ENCODE measurements at places on chromosomes 11 and 22.
A peak's percentile ranks its signal among the peaks of the same experiment; 100 is the strongest.

- DNase-seq, result no peak
- peaks cover 92% of the 10 kb centered on the region for H3K27me3 ChIP-seq
- H3K36me3 ChIP-seq, result no peaks in the 10 kb centered on the region
- H3K4me3 ChIP-seq, result no peak overlapping the region
- H3K27ac ChIP-seq, result no peak overlapping the region
These were observed 11.8 kb downstream of the C11orf96 start for GRCh38 chr11:43954241-43954640.

DNA sequence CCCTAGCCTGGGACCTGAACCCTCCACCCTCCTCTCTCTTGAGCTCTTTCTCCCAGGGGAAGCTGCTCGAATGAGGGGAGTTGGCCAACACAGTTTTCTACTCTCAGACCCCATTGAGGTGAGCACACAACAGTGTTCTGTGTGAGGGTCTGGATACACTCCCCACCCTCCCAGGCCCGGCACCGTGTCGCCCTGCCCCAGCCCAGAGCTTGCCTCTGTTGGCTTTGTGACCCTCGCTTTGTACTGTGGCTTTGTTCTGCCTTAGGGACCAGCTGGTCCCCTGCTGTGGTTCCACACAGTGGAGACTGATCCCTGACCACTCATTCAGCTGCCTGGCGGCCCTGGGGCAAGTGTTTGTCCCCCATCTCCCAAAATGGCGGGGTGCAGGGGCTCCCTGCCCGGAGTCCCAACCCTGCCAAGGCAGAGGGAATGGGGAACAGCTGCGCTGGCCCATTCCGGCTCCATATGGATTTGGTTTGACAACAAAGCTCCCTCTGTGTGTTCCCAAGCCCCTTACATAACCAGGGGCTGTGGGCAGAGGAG is 8.3 kb downstream of the ST3GAL4 start:
- peaks cover 83% of the 10 kb centered on the region for H3K4me1 ChIP-seq
- H3K36me3 ChIP-seq, result no peaks in the 10 kb centered on the region
- H3K27ac ChIP-seq, result peak overlapping the region; percentile 29
- peak; percentile 20 for DNase-seq

- H3K4me1 ChIP-seq, result no peaks in the 10 kb centered on the region
- H3K27me3 ChIP-seq, result no peaks in the 10 kb centered on the region
- DNase-seq, result no peak
- H3K27ac ChIP-seq, result no peak overlapping the region
These were observed 352.2 kb upstream of the CTSC start for GRCh38 chr11:88689548-88690240.

DNA sequence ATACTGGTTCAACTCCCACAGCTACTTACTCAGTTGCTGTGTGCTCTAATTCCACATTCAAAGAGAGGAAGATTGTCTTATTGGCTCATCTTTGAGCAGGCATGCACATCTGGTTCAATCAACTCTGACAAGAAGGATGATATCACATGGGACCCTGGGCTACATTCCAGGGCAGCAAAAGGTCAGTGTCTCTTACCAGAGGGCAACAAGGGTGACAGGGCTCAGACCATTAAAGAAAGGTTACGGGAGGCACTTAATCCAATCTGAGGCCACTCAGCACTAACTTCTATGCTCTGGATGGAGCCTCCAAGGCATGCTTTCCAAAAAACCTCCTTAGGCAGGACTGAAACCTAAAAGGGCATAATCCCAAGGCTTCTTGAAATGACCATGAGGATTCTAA is 549.4 kb upstream of the API5 start:
- H3K36me3 ChIP-seq, result no peaks in the 10 kb centered on the region
- DNase-seq, result no peak
- no peak overlapping the region for H3K4me3 ChIP-seq
- H3K27me3 ChIP-seq, result no peaks in the 10 kb centered on the region
- no peaks in the 10 kb centered on the region for H3K4me1 ChIP-seq

GRCh38 chr11:19467904-19468303 is 227.2 kb upstream of the E2F8 start:
- H3K27me3 ChIP-seq, result no peaks in the 10 kb centered on the region
- H3K4me3 ChIP-seq, result no peak overlapping the region
- H3K27ac ChIP-seq, result no peak overlapping the region
- H3K4me1 ChIP-seq, result no peaks in the 10 kb centered on the region

DNA sequence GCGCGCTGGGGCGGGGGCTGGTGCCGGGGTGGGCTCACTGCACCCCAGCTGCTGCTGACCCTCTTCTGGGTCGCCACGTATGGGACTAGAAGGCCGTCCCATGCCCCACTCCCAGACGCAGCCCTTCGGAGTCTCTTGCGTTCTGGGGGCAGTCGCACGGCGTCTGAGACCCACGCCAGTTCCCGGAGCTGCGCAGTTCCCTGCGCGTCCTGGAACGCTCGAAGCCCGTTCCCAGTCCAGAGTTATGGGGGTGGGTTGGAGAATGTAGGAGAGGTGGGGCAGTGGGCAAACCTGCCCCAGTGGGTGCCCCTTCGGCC is 375 bp downstream of the LAYN start:
- no peak overlapping the region for H3K27ac ChIP-seq
- peak overlapping the region; percentile 57 for H3K4me3 ChIP-seq
- no peaks in the 10 kb centered on the region for H3K36me3 ChIP-seq
- no peak for DNase-seq
- peaks cover 22% of the 10 kb centered on the region for H3K4me1 ChIP-seq

DNA sequence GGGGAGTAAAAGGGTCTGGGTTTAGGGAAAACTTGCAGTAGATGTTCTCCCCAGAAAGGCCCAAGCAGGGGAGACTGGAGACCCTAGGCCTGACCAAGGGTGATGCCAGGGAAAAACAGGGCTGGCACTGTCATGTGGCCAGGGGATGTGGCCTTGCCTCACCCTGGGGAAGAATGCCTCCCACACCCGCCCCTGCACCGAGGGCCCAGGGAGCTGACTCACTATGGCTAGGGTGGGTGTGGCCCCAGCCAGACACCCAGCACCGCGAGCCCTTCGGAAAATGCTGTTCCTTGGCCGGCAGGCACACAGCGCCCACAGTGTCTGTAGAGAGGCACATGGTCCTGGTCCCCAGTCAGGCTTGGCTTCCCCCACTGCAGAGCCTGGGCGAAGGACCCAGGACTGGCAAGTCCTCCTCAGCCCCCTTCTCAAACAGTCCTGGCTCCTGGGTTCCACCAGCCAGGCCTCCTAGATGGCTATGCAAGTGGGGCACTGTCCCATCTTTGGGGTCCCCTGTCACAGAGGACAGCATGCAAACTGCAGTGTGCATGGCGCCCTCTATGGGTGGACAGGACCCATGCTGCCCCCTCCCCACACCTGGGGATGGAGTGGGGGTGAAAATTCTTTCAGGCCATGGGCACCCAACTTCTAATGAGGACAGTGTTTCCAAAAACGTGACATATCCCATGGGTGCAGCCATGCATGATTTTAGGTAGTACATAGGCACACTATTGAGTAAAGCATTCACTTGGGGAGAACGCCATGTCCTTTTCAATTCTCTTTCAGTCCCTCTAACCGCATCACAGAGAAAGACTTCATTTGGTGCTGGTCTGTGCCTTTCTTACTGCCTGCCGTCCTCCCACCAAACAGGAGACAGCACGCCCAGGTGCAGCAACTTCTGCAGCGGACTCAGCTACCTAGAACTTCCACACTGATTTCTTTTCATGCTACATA is 15.2 kb downstream of the TMPRSS5 start:
- H3K27me3 ChIP-seq, result no peaks in the 10 kb centered on the region
- peaks cover 12% of the 10 kb centered on the region for H3K4me1 ChIP-seq
- no peaks in the 10 kb centered on the region for H3K36me3 ChIP-seq
- no peak overlapping the region for H3K27ac ChIP-seq
- DNase-seq, result peak; percentile 78
- no peak overlapping the region for H3K4me3 ChIP-seq
